ENCODE measurements at places on chromosomes 1 and 21. TPM values are rescaled to one million over a fixed set of nuclear protein-coding genes. Genes with fewer than 3 reads are reported as not detected.

POMGNT1 gene
- 56.4 TPM for polyA plus RNA-seq

DNA sequence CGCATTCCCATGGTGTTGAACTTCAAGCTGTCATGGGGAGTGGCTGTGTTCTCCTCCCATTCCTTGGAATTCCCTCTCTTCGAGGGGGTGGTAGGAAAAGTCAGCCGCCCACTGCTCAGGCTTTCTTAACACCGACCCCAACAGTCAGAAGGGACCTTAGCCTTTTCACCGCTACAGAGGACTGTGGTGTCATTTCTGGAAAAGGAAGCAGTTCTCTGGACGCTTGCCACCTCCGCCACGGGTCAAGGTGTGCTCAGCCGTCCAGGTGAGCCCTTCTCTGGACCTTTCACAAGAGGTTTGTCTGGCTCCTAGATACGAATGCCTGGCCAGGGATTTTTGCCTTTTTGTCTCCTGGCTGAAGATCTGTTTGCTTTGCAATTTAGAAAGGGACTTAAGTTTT lies 31.8 kb downstream of the CLIC6 start:
- H3K4me1 ChIP-seq: peaks cover 6% of the 10 kb centered on the region
- DNase-seq: no peak
- H3K4me3 ChIP-seq: no peak overlapping the region

- no peak overlapping the region for H3K27ac ChIP-seq
- H3K27me3 ChIP-seq: no peaks in the 10 kb centered on the region
- no peaks in the 10 kb centered on the region for H3K4me1 ChIP-seq
- H3K36me3 ChIP-seq: no peaks in the 10 kb centered on the region
- no peak overlapping the region for H3K4me3 ChIP-seq
Measured at GRCh38 chr1:220389634-220390033, 117.4 kb upstream of the RAB3GAP2 start.

KRTAP21-2 gene
- polyA plus RNA-seq: not detected

DNA sequence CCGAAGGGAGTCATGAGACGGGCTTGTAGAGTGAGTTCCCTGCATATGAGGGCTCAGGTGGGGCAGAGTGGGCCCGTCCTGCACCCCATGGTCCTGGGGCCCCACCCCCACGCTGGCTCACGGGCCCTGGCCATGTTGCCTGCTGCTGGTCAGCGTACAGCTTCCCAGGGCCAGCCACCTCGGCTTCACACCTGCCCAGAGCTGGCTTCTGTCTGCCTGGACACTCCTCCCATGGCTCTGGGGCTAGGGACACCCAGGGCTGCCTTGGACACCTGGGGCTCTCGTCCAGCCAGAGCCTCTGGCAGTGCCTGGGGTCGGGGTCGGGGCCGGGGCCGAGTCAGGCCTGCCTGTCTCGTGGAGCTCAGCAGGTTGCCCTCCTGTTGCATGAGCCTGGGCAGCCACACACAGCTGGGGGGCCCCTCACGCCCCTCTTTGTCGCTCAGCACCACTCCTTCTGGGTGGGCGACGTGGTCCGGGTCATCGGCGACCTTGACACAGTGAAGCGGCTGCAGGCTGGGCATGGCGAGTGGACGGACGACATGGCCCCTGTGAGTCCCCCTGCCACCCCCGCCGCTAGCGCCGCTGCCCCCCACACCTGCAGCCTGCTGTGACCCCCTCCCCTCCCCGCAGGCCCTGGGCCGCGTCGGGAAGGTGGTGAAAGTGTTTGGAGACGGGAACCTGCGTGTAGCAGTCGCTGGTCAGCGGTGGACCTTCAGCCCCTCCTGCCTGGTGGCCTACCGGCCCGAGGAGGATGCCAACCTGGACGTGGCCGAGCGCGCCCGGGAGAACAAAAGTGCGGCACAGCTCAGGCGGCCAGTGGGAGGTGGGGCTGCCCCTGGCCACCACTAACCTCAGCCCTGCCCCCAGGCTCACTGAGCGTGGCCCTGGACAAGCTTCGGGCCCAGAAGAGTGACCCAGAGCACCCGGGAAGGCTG lies 5.5 kb upstream of the MMP23B start:
- H3K36me3 ChIP-seq: peaks cover 19% of the 10 kb centered on the region
- H3K4me1 ChIP-seq: peaks cover 2% of the 10 kb centered on the region
- H3K4me3 ChIP-seq: no peak overlapping the region
- H3K27me3 ChIP-seq: peaks cover 11% of the 10 kb centered on the region
- H3K27ac ChIP-seq: no peak overlapping the region
- no peak for DNase-seq

DNA sequence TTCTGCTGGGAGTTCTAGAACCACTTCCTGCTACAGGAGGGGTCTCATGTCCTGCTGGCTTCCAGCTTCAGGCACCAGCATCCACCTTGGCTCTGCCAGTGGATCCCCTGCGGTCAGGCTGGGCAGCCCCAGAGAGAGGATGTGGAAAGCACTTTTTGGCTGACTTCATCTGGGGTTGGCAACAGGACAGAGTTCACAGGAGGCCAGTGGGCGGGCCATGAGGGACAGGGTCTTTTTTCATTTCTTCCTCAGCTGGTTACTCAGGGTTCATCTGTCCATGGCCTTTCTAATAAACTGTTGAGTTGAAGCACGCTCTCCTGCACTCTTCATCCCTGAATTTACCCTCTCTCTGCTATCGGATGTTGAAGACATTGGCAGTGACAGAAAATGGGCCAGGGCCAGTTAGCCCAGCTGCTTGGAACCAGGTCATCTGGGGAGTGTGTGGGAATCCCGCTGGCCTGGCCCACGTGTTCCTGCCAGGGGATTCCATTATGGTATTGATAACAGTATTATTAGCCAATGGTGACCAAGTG lies 45.2 kb downstream of the RPS6KA1 start:
- no peak for DNase-seq
- H3K36me3 ChIP-seq: peaks cover 49% of the 10 kb centered on the region
- H3K27ac ChIP-seq: no peak overlapping the region
- no peak overlapping the region for H3K4me3 ChIP-seq

GRCh38 chr1:176866011-176866714 lies 298.3 kb downstream of the ASTN1 start:
- no peaks in the 10 kb centered on the region for H3K36me3 ChIP-seq
- no peak overlapping the region for H3K27ac ChIP-seq
- no peak for DNase-seq
- H3K4me1 ChIP-seq: no peaks in the 10 kb centered on the region

ANKRD65 gene
- polyA plus RNA-seq: 2.6 TPM

GRCh38 chr1:49016030-49016977 lies 239.6 kb upstream of the BEND5 start:
- H3K36me3 ChIP-seq: no peaks in the 10 kb centered on the region
- no peak for DNase-seq
- H3K27ac ChIP-seq: no peak overlapping the region
- H3K4me1 ChIP-seq: no peaks in the 10 kb centered on the region
- H3K27me3 ChIP-seq: no peaks in the 10 kb centered on the region
- H3K4me3 ChIP-seq: no peak overlapping the region

GRCh38 chr1:165914136-165914798 lies 86.9 kb downstream of the UCK2 start:
- peaks cover 18% of the 10 kb centered on the region for H3K4me1 ChIP-seq
- H3K36me3 ChIP-seq: peaks cover 2% of the 10 kb centered on the region
- H3K4me3 ChIP-seq: no peak overlapping the region
- no peak overlapping the region for H3K27ac ChIP-seq

DNA sequence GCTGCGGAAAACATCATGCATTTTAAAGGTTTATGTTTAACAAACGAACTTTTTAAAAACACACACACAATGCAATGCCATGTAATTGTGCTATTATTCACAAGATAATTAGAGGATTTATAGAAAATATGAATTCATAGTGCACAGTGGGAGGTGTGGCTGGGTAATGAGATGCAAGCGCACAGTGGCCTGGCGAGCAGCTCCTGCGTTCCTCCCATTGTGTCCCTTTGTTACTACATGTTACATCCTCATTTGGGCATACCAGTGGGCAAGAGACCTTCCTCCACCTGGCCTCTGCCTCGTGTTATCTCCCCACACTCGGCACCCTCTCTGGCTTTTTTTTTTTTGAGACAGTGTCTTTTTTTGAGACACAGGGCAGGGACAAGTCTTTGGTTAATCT lies 30.0 kb upstream of the TENT5B start:
- no peaks in the 10 kb centered on the region for H3K27me3 ChIP-seq
- H3K27ac ChIP-seq: no peak overlapping the region
- peaks cover 5% of the 10 kb centered on the region for H3K4me1 ChIP-seq
- H3K36me3 ChIP-seq: no peaks in the 10 kb centered on the region
- H3K4me3 ChIP-seq: no peak overlapping the region
- DNase-seq: no peak

ITLN2 gene
- 1.9 TPM for polyA plus RNA-seq

DNA sequence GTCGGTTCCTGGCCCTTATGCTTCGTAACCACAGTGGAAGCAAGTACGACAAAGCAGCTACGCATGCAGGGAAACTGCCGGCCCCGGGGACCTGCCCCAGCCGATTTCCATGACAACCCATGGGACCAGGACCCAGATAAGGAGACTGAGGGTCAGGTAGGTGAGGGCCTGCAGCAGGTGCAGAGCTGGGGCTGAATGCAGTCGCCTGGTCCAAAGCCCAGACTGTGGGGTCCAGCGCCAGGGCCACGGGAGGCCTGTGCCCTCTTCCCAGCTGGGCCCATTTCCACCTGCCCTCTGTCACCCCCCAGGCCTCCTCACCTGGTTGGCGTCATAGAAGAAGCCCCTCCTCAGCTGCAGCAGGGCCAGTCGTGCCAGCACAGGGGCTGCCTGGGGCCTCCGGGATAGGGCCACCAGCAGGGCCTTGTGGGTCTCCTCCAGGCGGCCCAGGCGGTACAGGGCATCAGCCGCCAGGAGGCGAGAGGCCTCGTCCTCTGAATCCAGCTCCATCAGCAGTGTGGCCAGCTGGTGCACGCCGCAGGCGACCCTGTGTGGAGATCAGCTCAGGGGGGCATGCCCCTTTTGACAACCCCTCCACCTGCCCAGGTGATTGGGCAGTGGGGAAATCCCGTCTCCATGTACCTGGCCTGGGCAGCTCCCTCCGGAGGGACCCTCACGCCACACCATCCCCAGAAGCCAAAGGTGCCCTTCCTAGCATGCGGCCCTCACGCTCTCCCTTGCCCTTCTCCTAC lies 14.2 kb downstream of the TTC34 start:
- H3K27ac ChIP-seq: no peak overlapping the region
- no peak for DNase-seq
- H3K4me1 ChIP-seq: no peaks in the 10 kb centered on the region
- no peaks in the 10 kb centered on the region for H3K36me3 ChIP-seq
